CD8-positive, alpha-beta memory T cell (primary cell): ENCODE measurements at places on chromosomes 2 and 18. TPM values are rescaled to one million over a fixed set of nuclear protein-coding genes. Genes with fewer than 3 reads are reported as not detected.

GPR155 gene
- total RNA-seq, result 6.2 TPM

CCL20 gene
- 5.0 TPM for total RNA-seq

ABCG5 gene
- not detected for total RNA-seq

GDF7 gene
- total RNA-seq, result not detected

ITGA6 gene
- 9.0 TPM for total RNA-seq

TMEM37 gene
- not detected for total RNA-seq

MRO gene
- not detected for total RNA-seq

LHCGR gene
- not detected for total RNA-seq

TTN gene
- total RNA-seq, result 0.83 TPM

SH3YL1 gene
- 16.6 TPM for total RNA-seq

LBX2 gene
- 0.94 TPM for total RNA-seq

BMP10 gene
- total RNA-seq, result not detected

IL1B gene
- not detected for total RNA-seq

- no peaks in the 10 kb centered on the region for H3K36me3 ChIP-seq
- no peaks in the 10 kb centered on the region for H3K4me1 ChIP-seq
- no peak for DNase-seq
- H3K27ac ChIP-seq, result no peak overlapping the region
- no peak overlapping the region for H3K4me3 ChIP-seq
These were observed 241.7 kb downstream of the TGIF1 start for GRCh38 chr18:3691705-3692104.

GRCh38 chr2:41944220-41944880 is 103.5 kb upstream of the PKDCC start:
- H3K4me3 ChIP-seq, result no peak overlapping the region
- H3K27me3 ChIP-seq, result no peaks in the 10 kb centered on the region
- H3K4me1 ChIP-seq, result no peaks in the 10 kb centered on the region
- DNase-seq, result no peak
- no peaks in the 10 kb centered on the region for H3K36me3 ChIP-seq

DNA sequence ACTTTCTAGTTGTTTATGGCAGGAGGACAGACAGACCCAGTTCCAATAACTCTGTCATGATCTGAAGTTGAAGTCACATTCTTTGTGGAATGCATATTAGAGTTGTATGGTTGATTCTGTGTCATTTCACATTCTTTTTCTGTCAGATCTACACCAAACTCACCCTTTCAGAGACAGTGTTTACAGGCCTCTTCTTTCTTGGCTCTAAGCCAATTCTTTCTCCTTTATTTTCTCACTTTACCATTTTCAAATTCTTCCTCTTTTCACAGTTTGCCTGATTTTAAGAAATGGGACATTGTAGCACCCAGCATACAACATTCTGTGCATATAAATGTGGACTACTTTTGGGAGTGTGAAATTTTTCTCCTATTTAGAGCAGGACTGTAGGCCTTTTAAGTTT is 103.7 kb downstream of the CCDC85A start:
- no peak overlapping the region for H3K4me3 ChIP-seq
- no peaks in the 10 kb centered on the region for H3K4me1 ChIP-seq
- no peaks in the 10 kb centered on the region for H3K27me3 ChIP-seq
- no peak overlapping the region for H3K27ac ChIP-seq
- DNase-seq, result no peak

- H3K27ac ChIP-seq, result peak overlapping the region; percentile 70
- H3K36me3 ChIP-seq, result no peaks in the 10 kb centered on the region
- no peaks in the 10 kb centered on the region for H3K27me3 ChIP-seq
These were observed 3.2 kb downstream of the ID2 start for GRCh38 chr2:8684878-8685696.

DNA sequence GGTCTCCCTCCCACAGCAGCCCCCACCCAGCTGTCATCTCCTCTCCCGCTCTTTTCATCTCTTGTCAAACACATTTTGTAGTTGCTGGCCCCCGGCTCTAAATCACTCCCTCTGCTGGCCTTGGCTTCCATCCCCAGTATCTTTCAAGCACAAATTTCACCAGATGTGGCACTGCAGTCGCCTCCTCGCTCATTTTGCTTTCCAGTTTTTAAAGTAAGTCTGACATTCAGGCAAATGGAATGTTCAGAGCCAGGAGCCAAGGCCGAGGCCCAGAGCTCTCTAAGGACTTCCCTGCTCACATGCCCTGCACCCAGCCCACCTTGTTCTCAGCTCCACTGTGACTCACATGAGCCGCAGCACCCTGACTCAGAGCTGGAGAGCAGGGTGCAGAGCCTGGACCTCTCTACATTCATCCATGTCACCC is 158.4 kb downstream of the GALNT14 start:
- no peaks in the 10 kb centered on the region for H3K36me3 ChIP-seq
- no peaks in the 10 kb centered on the region for H3K27me3 ChIP-seq
- no peak overlapping the region for H3K27ac ChIP-seq
- no peak for DNase-seq

- H3K4me3 ChIP-seq, result no peak overlapping the region
- H3K36me3 ChIP-seq, result no peaks in the 10 kb centered on the region
- no peak for DNase-seq
- H3K4me1 ChIP-seq, result no peaks in the 10 kb centered on the region
- no peak overlapping the region for H3K27ac ChIP-seq
These were observed 62.2 kb downstream of the ACKR3 start for GRCh38 chr2:236631856-236632291.

DNA sequence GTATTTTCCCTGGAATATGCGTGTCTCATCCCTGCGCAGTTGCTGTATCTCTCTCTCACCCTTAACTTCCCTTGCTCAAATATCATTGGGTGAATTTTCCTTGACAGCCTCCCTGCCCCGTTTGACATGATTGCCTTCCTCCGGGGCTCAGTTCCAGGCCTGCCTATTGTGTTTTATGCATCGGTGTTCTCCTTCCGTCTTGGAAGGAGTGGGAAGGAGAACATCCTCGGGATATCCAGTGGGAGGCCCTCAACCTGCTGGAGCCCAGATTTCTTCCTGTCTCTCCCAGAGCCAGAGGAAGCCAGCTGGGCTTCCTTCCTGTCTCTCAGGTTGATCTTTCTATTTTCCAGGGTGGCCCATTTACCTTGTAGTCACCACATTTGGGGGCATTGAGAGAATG is 434.7 kb upstream of the HS6ST1 start:
- H3K27ac ChIP-seq, result no peak overlapping the region
- no peak for DNase-seq
- H3K4me1 ChIP-seq, result no peaks in the 10 kb centered on the region

DNA sequence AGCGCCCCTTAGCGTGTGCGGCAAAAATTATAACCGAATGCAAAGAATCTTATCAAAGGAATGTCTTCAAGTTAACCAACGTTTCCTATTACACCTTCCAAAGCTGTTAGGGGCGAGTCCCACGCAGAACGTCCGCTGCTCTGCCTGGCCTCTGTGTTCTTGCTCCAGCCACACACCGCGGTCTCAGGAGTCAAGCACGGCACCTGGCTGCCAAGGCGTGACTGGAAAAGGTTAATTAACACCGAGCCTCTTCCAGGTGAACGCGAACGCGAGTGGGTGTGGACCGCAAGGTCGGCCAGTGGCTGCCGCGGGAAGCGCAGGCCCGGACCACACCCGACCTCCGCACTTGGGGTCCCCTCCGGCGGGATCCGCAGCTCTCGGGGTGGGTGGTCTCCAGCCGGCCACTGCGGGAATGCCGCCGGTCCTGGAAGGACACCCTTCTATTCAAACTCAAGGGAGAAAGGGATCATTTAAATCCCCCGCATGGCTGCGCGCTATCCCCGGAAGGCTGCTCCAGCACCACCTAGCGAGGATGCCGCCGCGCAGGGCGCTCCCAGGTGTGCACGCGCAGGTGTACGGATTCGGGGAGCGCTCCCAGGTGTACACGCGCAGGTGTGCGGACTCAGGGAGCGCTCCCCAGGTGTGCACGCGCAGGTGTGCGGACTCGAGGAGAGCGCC is 830 bp downstream of the CYB5A start:
- H3K36me3 ChIP-seq, result no peaks in the 10 kb centered on the region
- H3K4me1 ChIP-seq, result peaks cover 12% of the 10 kb centered on the region
- peak overlapping the region; percentile 95 for H3K4me3 ChIP-seq

DNA sequence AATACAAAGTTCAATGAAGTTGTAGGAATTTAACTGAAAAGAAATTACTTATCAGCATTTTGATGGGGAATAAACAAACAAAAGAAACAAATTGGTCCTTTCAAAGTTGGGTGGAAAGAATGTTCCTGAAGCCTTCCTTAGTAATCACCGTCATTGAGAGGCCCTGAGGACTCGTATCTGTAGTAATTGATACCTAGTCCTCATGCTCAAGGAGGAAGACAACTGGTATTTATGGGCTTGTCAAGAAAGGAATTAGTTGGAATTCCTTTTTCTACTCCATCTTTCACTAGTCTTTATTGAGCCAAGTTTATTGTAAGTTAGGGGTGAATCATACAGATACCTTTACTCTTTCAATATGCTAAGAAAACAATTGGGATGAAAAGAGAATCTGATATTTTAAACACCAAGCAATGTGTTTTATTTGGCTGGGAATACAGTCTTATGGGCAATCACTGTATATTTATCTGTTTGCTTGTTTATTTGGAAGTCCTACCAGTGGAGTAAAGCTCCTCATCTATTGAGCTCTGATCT is 324.8 kb downstream of the ARHGAP15 start:
- peaks cover 12% of the 10 kb centered on the region for H3K4me1 ChIP-seq
- no peaks in the 10 kb centered on the region for H3K27me3 ChIP-seq
- no peak overlapping the region for H3K4me3 ChIP-seq
- DNase-seq, result no peak
- H3K27ac ChIP-seq, result no peak overlapping the region

DNA sequence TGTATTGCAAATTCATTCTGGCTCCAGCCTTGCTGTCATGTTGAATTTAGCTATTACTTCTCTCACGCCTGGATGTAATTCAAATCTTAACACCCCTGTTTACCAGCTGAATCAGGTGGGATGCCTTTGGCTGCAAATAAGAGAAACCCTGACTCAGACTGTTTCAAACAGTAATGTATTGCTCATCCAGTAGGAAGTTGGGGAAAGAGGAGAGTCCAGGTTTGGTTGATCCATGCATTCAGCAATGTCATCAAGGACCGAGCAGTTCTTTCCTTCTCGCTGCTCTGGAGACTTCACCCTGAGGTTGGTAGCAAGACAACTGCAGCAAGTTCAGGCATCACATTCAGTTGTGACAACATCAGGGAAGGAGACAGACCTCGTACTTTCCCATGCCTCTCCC is 6.4 kb upstream of the DARS1 start:
- no peak overlapping the region for H3K27ac ChIP-seq
- DNase-seq, result no peak
- no peaks in the 10 kb centered on the region for H3K4me1 ChIP-seq
- H3K36me3 ChIP-seq, result no peaks in the 10 kb centered on the region

DNA sequence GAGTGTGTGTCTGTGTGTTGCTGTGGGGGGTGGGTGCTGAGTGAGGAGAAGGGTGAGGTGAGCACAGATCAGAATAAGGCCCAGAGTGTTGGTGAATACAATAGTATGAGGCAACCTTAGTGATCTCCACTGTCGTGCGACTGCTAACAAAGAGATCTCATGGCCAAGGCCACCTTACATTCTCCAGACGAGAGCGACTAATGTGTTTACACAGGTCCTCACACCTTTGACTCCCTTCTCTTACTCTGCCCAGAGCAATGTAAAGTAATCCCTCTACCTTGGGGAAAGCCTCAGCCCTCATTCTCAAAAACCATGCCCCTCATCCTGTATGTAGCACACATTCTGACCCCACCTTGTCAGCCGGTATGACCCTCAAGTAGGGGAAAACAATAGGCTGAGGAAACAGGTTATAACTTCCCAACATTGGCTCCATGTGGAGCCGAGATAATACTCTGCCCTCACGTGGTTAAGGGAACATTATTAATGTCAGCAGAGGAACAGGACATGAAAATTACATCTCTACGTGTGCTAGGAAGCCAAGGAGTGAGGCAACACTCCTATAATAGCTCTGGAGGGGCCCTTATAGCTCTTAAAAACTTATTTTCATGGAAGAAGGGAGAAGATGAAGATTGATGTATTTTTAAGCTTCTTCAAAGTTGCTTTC is 323.0 kb upstream of the NT5C1B start:
- no peak overlapping the region for H3K4me3 ChIP-seq
- DNase-seq, result no peak
- no peaks in the 10 kb centered on the region for H3K27me3 ChIP-seq
- no peaks in the 10 kb centered on the region for H3K36me3 ChIP-seq

DNA sequence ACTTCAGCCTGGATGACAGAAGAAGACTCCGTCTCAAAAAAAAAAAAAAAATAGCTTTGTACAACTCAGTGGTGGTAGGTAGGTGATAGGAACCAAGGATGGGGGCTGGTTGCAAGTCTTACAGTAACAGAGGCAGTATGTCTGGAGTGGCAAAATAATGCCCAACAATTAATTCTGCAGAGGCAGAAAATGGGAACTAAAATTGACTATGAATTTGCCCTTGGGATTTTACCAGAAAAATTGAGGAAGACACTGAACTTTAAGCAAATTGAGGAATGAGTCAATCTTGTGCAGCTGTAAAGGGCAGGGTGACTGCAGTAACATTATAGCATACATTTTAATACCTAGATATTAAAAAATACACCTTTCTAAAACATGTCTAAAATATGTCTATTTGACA is 292.1 kb upstream of the FBXO11 start:
- DNase-seq, result no peak
- H3K4me1 ChIP-seq, result no peaks in the 10 kb centered on the region
- no peak overlapping the region for H3K27ac ChIP-seq
- no peak overlapping the region for H3K4me3 ChIP-seq
- H3K27me3 ChIP-seq, result no peaks in the 10 kb centered on the region

DNA sequence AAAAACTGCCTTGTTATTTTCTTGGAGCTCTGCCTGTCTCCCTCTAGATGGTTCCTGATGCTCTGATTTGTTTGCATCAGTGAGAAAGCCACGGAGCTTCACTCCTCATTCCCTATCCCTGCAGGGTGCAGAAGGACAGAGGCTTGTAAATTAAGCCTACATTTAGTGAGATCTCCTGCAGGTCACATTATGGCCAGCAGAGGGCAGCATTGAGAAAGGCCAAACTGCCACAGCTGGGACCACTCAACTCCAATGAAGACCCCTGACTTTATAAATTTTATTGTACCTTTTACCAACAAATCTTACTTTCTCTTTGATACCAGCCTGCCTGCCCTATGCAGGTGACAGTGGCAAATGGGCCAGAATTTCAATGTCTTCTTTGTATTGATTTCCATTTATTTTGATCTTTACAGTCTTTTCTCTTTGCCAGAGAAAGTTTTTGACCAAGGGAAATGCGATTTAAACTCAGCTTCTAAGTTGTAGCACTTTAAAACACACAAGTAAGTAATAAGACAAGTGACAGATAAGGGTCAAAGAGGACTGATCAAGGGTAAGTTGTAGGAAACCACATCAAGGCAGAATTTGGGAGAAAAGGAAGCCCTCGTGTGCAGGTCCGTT is 1029.1 kb upstream of the KLHL29 start:
- no peaks in the 10 kb centered on the region for H3K36me3 ChIP-seq
- no peak for DNase-seq
- no peak overlapping the region for H3K27ac ChIP-seq
- no peak overlapping the region for H3K4me3 ChIP-seq

DNA sequence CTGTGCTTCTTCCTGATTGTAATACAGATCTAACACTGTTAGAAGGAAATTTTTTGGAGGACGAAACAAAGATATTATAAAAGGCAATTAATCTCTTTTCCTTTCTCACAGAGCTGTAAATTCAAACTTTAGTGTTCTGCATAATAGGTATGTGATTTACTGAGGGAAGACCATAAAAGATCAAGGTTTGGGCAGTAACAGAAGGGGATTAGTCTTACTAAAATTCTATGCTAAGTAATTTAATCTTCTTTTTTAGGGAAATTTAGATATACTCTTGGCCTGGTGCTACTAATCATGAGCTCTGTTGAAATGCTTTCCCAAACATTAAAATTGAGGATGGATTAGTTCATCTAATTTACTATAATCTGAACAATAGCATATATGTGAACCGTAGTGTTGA is 8.8 kb upstream of the QPCT start:
- H3K27ac ChIP-seq, result no peak overlapping the region
- no peak for DNase-seq
- no peaks in the 10 kb centered on the region for H3K36me3 ChIP-seq
- H3K27me3 ChIP-seq, result no peaks in the 10 kb centered on the region
